ENCODE measurements at places on chromosomes 2 and 18. TPM values are rescaled to one million over a fixed set of nuclear protein-coding genes. Genes with fewer than 3 reads are reported as not detected.

GRCh38 chr2:2573205-2573604 lies 242.1 kb upstream of the MYT1L start:
- no peak for DNase-seq

- DNase-seq: no peak
Measured at GRCh38 chr2:201916565-201916964, 110.2 kb downstream of the CDK15 start.

The HTR2B gene
- polyA plus RNA-seq: 10.3 TPM

The KLHL29 gene
- 11.8 TPM for polyA plus RNA-seq

DNA sequence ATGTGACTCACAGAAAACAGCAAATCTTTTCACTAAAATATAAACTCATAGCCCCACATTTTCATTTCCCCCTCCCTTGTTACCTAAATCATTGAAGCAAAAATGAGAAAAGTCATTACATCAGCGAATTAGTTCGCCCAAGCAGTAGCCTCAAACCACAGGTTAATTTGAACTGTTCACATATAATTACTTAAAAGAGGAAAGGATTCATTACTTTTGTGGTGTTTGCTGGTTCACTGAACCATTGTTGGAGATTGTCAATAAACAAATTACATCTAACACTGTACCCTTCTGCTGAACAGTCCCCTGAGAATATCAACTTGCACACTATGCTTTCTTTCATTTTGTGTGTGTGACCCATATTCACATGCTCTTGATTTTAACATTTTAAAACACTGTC lies 238.7 kb downstream of the ERBB4 start:
- DNase-seq: no peak

The CTLA4 gene
- polyA plus RNA-seq: not detected

The LRRC30 gene
- polyA plus RNA-seq: 0.11 TPM

- no peak for DNase-seq
Measured at GRCh38 chr2:37564356-37564755, 107.1 kb downstream of the CDC42EP3 start.

All from renal pelvis (tissue), 12 donors.